ENCODE measurements at places on chromosomes 7 and 10. TPM values are rescaled to one million over a fixed set of nuclear protein-coding genes. Genes with fewer than 3 reads are reported as not detected.

- DNase-seq, result no peak
Measured at GRCh38 chr10:100901051-100901450, 11.7 kb upstream of the SLF2 start.

DNA sequence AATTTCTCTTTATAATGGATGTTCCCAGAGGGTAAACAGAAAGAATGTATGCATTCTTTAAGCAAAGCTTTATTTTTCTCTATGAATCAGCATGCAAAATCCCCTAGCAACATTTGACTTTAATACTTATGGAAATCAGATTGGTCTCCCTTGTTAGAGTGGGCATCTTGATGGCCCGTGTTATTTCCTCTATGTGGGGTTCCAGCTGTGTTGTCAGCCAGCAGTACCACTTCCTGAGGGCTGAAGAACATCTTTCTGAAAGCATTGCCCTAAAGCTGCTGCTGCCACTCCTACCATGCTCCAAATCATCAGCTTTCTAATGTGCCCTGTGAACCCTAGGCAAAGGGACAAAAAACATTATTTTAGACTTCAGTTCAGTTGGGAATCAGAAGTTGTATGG lies 70.4 kb upstream of the HECTD2 start:
- no peak for DNase-seq

DNA sequence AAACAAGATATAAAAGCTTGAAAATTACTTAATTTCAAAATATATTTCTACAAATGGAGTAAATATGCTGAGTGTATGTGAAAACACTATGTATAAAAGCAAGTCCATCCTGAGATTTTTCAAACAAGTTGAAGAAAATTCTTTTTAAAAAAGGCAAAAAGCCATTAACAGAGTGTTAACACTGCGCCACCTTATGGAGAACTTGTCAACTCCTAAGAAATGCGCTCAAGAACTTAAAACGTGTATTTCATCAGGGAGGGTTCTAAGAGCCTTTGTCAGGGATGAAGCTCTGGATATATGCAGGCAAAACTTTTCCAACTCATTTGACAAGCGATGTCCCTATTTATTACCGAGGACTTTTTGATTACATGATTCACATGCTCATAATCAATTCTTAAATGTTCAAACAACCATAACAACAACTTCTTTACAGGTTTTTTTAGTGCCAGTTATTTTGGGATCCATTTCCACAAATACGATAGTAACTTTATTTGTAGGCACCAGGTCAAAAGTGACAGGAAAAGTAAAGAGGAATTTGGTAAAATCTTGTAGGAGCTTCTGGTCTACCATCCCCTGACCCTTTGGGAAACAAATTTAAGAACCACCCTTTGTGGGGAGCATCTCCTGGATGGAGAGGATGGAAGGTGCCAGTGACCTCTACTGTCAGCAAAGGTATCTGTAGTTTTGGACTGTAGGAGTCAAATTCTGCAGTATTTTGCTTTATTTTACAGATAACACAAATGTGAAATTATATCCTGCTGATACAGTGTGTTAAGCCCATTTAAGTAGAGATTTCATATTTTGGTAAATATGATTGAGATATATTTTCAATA lies 23.2 kb downstream of the CALCR start:
- DNase-seq, result no peak

DNA sequence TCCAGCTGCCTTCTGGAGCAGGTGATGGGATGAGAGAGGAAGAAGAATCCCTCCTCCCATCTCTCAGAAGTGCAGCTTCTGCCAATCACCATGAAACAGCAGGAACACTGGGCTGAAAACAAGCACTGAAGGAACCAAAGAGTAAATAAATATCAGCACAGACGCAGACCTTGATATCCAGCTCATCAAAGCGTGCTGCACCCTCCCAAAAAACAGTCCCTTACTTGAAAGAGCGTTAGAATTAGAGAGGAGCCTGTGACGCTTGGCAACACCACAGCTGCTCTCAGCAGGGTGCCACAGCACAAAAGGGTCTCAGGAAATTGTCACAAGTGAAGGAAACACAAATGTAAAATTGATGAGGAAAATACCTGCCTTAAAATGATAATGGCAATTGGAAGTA lies 39.5 kb downstream of the KLF6 start:
- DNase-seq, result no peak

- DNase-seq, result no peak
Measured at GRCh38 chr7:44393238-44394111, 68.1 kb upstream of the CAMK2B start.

- no peak for DNase-seq
Measured at GRCh38 chr7:27972276-27972675, 208.3 kb downstream of the JAZF1 start.

DNA sequence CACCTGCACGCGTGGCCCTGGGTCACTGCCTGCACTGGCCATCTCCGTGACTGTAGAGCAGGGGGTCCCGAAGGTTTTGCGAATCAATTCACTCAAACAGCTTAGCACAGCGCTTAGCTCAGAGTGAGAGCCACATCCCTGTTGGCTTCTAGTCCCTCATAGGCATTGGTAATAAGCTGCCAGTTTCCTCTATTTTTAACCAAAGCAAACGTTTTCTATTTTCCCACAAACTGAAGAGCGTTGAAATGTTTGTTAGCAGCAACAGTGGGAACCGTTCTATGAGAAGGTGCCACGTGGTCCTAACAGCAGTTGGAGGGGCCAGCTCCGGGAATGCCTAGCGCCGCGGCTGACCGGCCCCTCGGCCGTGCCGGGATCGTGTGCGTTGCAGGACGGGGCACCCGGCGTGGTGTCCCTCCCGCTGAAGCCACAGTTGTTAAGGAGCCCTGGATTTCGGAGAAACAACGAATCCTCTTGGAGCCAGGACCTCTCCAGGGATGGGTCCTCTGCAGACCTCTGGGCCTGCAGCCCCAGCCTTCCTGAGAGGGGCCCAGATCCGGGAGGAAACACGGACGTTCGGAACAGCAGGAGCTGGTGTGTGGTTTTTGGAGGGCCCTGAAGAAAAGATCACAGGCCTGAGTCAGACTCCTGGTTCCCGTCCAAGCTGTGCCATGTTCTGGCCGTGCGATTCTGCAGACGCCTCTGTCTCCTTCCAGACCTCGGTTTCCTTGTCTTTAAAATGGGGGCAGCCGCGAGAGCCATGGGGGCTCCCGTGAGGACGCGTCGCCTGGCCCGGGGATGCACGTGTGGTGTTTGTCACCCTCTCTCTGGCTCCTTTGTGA lies 40.3 kb downstream of the FAM20C start:
- no peak for DNase-seq

DNA sequence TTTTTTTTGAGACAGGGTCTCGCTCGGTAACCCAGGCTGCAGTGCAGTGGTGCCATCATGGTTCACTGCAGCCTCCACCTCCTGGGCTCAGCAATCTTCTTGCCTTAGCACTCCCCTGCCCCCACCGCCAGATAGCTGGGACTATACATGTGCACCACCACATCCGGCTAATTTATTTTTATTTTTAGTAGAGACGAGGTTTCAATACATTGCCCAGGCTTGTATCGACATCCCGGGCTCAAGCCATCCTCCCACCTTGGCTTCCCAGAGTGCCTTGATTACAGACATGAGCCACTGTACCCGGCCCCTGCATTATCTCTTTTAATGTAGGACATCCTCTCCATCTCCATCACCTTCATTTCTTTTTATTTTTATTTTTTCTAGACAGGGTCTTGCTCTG lies 213.3 kb downstream of the CUX1 start:
- DNase-seq, result no peak

DNA sequence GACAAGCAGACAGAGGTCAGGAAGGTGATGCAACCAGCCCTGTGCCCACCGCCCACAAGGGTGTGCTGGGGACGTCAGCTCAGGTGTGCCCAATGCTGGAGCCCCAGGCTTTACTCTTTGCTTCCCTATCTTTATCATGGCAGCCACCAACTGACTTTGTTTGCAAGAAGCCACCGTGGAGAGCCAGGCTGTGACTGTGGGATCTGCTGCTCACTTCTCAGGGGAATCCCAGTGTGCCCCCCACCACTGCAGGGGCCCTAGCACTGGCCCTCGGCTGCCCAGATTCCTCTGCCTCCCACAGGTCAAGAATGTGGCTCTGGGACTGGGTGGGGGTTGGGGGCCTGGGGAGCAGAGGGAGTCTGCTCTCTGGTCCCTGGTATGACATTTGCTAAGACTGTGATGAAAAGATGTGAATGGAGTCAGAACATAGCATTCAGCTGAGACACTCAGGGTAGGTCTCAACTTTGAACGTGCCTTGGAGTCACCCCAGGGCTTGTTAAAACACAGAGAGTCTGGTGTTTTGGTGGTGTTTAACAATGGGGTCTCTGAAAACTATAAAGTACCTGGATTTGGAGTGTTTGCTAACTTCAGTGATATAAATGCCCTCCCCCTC lies 47.3 kb downstream of the ARHGAP22 start:
- no peak for DNase-seq

- peak; percentile 97 for DNase-seq
Measured at GRCh38 chr7:47327698-47328391, 254.1 kb downstream of the TNS3 start.

DNA sequence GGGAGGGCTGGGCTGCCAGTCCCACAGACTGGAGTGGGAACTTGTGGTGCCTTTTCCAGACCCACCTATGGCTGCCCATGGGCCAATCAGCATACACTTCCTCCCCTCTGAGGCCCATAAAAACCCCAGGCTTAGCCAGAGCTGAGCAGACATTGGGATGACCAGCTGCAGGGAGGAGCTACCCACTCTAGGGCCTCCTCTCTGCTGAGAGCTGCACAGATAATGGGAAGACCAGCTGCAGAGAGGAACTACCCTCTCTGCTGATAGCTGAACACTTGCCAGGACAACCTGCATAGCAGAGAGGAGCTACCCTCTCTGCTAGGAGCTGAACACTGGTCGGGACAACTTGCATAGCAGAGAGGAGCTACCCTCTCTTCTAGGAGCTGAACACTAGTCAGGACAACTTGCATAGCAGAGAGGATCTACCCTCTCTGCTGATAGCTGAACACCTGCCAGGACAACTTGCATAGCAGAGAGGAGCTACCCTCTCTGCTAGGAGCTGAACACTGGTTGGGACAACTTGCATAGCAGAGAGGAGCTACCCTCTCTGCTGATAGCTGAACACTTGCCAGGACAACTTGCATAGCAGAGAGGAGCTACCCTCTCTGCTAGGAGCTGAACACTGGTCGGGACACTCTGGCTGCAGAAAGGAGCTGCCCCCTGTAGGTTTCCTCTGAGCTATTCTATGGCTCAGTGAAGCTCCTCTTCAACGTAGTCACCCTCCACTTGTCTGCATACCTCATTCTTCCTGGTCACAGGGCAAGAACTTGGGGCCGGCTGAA lies 88.3 kb upstream of the CACUL1 start:
- no peak for DNase-seq

Gene CTNNA3
- total RNA-seq, result 171 TPM

Gene YAE1
- total RNA-seq, result 8.4 TPM

Gene RAMP3
- 26.9 TPM for total RNA-seq

Gene INA
- total RNA-seq, result not detected

Gene METTL27
- not detected for total RNA-seq

Gene ATG9B
- total RNA-seq, result not detected

Gene IL15RA
- 41.1 TPM for total RNA-seq

Data from heart left ventricle (tissue), 16 donors.